Heart left ventricle (tissue), 16 donors: ENCODE measurements at places on chromosomes 13 and 19.

- no peak for DNase-seq
Observed at GRCh38 chr13:100976993-100977392, 302.4 kb upstream of the TMTC4 start.

DNA sequence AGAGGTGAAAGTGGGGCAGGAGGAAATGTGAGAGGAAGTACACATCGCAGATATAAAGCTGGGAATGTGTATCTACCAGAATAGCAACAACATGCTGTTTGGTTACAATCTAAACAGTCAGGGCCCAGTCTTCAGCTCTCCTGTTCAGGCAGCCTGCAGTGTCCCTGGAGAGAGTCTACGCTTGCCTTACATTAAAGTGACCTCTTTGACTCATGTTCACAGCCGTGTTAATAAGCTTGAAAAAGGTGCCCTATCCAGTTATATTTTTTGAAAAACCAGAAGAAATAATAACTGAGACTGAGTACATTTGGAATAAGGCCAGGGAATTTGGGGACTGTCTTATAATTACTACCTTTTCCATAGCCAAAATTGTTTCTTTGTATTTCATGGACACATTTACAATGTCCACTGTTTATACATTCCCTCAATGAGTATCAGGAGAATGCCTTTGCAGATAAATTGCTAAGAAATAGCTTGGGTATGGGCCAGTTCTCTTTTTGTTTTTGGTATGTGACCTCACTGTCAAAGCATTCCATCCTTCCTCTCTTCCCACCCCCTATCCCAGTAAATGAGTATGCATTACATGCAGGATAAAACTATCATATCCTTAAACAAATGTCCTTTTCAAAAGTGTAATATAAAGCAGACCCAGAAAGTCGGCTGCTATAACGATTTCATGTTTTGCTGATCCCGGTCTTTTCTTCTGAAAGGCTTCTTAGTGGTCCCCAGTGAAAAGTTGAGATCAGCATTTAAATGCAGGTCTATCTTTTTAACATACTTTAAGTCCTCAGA lies 82.6 kb downstream of the PCDH9 start:
- DNase-seq, result no peak

GRCh38 chr13:89052699-89053098 lies 1381.5 kb downstream of the SLITRK5 start:
- no peak for DNase-seq

- DNase-seq, result no peak
Observed at GRCh38 chr13:85241060-85241459, 558.2 kb downstream of the SLITRK6 start.

GRCh38 chr13:84925443-84925842 lies 873.8 kb downstream of the SLITRK6 start:
- no peak for DNase-seq
